ENCODE measurements at places on chromosomes 5 and 9.
A peak's percentile ranks its signal among the peaks of the same experiment; 100 is the strongest.

GRCh38 chr5:140420665-140421361 lies 19.2 kb downstream of the ANKHD1 start:
- DNase-seq = no peak

DNA sequence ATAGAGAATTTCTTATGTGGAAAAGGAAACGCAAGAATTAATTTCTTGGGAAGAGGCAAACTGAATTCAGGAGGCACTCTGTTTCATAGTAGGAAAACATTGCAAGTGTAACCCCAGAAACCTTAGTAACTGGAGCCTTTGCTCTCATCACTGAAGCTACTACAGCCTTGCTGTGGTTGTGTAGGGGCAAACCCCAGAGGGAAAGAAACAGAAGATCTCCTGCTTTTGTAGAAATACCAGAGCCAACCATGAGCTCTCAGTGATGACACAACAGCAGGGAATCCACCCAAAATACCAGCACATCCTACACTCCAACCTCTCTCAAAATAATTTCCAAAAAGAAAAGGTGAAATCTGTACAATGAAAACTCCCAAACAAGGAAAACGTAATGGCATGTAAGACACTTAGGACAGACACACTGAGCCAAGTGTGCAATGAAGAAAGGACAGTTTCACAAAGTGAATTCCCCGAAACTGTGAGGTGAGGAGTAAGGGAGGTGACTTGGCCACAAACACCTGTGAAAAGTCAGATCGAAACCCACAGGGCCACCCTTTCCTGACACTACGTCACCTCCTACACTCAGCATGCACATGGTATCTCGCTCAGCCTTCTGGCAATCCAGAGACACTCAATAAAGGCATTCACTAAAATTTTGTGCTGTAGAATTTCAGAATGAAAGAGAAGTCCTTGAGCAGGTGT lies 8.5 kb upstream of the ACSL6 start:
- DNase-seq = peak; percentile 7

DNA sequence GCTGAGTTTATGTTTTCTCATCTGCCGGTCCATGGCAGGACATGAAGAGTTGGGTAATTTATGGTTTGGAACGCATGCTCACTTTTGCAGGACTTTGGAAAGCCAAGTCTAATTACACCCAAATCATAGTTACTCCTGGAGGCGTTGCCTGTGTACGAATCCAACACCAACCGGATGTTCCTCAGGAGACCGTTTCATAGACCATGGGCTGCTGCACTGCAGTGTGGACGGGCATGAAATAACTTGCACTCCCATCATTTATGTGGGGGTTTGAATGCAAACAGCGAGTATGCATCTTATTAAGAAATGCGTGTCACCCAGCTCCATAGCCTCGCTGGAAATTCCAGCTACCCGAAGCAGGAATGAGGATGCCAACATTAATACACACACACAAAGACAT lies 96.1 kb upstream of the IRX2 start:
- DNase-seq = no peak

DNA sequence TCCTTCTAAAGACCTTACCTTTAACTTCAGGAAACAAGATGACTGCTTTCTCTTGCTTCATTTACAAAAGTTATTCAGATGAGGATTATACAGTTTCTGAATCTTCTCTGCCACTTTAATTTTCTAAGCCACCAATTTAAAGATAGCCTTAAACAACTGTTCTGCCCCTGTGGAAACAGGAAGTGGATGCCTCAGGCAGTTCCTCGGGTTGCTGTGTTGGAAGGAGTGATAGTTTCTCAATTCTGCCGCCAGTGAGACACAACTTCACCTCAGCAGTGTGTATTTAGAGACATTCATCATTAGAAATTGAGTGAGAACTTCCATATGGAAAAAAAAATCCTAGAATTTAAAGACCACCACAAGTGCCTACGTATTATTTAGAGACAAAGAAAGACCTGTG lies 475.1 kb upstream of the WWC1 start:
- DNase-seq = peak; percentile 35

DNA sequence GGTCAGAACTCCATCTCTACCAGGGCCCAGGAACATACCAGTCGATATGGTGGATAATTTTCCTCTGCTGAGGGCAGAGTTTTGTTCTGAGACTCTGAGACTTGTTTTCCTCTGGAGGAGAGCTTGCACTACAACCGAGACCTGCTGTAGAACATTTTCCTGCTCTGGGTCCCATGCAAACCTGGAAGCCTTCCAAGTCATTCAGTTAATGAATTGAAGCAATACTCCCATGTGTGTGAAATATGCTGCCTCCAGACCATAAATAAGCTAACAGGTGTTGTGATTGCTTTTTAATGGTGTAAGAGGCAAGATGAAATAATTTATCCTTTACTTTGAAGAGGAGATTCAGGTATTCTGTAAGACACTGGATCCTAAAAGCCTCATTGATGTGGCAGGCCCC lies 372.8 kb downstream of the TMEM167A start:
- no peak for DNase-seq

DNA sequence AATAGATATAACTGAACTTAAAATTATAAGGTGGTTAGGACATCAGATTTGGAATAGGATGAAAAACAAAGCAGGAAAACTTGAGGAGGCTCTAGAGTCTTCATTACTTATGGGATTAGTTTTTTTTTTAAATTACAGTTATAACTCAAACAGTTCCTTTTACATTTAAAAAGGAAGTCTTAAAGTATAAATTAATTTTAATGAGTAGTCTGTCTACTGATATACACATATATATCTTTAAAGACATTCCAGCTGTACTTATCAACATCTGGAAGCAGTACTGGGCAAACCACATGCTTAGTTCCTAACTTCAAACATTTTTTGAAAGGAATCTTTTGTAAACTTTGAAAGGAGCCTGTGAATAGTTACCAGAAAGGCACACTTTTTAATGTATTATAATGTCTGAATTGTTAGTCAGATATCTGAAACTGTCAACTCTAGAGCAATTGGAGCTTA lies 6.0 kb downstream of the ACTBL2 start:
- no peak for DNase-seq

DNA sequence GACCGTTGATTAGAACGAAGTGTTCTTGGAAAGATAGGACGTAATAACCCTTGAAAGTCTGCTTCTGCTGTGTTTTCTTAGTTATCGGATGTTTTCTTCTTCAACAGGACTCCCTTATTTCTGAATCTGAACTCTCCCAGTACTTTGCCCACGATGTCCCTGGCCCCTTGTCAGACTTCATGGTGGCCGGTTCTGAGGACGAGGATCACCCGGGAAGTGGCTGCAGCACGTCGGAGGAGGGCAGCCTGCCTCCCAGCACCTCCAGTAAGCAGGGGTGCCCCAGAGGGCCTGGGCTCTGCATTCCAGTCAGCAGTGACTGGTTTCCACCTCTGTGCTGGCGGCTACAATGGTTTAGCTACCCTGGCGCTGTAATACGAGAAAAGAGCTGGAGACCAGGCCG lies 102.1 kb downstream of the GOLPH3 start:
- DNase-seq = no peak

- DNase-seq = no peak
Observed at GRCh38 chr9:104078596-104078995, 15.5 kb upstream of the SMC2 start.

DNA sequence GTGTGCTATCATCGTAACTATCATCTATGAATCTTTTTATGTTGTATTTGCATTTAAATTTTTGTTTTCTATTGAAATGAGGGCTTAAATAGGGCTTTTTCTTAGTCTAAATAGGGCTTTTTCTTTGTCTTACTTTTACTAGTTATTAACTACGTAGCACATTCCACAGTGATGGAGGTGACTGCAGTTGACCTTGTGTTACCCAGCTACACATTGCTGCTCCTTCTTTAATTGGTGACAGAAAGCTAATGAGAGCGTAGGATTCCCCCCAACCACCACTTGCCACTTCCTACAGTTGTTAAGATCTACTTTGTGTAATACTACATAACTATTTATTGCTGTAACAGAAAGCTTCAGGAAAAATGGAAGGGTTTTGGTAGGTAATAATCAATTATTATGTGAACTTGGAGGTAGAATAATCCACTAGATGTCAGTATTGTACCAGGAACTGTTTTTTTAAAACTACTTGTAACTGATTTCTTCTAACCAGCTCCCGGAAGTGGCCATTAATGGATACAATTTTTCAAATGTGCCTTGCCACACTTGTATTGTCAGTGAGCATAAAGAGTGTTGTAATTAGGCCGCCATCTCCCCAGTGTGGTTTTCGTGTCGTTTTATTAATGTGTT lies 18.0 kb downstream of the MTRR start:
- DNase-seq = peak; percentile 39

DNA sequence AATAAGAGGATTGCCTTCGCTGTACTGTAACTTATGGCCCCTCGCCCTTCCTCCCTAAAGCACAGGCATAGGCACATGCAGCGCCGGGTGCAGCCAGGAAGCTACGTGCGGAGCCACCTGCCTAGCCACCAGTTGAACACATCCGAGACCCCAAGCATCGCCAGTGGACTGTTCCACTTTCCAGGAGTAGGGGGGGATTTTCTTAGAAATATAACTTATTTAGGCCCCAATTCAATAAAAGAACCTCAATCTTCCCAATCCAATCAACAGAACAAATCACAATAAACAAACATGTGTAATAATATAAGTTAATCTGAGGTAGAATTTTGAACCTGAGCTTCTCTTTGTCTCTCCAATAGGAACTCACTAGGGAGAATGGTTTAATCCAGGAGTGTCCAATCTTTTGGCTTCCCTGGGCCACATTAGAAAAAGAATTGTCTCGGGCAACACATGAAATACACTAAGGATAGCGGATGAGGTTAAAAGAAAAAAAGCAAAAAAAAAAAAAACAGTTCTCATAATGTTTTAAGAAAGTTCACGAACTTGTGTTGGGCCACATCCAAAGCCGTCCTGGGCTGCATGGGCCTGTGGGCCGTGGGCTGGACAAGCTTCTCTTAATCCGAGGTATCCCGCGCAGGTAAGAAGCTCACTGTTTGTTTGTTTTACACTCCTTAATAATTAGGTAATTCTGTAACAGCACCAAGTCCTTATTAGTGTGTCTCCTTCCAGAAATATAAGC lies 22.0 kb upstream of the NIPBL start:
- DNase-seq = no peak

DNA sequence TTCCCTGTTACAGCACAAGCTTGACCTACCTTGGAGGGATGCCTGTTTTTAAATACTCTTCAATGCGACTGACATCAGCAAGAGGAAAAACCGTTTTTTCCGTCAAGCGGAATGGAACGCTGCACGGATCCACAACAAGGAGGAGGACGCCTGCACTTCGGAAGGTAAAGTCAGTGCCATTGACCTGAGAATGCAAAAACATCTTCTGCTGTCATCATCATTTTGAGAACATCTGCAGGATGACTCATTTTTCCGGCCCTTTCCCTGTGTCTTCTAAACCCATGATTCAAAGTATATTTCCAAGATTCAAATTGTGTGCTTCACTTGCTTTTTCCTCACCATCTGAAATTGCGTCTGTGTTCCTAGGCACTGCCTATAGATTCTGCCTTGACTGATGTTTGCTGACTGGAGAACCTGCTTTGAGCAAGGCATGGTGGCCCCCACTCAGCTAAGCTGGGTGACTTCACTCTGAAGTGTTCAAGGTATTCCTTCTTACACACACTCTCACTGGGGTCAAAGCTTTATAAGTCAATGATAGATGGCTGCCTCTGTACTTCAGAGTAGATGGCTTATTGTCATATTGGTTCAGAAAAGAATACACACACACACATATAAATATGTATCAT lies 78.1 kb downstream of the CEMIP2 start:
- no peak for DNase-seq

DNA sequence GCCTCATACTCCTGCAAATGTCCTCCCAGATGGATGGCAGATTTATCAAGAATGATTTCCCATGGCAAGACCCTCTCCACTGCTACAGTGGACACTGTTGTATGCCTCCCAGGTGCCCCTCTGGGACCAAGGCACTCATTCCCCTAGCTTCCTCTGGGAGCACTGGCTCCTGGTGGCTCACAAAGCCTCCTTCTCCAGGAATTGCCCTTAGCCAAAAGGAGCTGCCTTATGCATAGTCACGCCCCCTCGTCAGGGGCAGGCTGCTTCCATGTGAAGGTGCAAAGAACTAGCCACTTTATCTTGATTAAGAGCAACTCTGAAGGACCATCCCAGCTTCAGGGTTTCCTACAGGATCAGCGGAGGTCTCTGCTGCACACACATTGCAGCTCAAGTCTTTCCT lies 358.1 kb downstream of the CDK5RAP2 start:
- DNase-seq = no peak

GRCh38 chr9:18826248-18826647 lies 206.8 kb downstream of the SAXO1 start:
- DNase-seq = no peak

GRCh38 chr5:59543821-59544442 lies 349.6 kb downstream of the PDE4D start:
- DNase-seq = no peak

GRCh38 chr9:9558907-9559306 lies 1053.9 kb downstream of the PTPRD start:
- no peak for DNase-seq

GRCh38 chr5:151810449-151810848 lies 38.7 kb downstream of the G3BP1 start:
- DNase-seq = no peak

DNA sequence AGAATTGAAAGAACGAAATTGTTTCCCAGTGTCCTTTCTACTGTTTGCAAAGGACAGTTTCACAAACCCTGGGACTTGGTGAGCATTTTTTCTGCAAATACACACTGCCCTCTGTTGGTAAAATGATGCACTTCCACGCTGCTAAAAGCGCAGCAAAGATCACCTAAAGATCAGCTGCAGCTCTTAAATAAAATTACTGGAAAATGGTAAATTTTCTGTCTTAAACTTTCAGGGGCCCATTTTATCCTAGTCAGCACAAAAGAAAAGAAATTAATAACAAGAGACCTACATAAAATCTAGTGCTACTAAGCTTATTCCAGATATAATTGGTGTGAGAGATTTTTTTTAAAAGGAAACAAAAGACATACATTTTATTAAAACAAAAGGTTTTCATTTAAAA lies 566.0 kb downstream of the CAAP1 start:
- DNase-seq = peak; percentile 82

DNA sequence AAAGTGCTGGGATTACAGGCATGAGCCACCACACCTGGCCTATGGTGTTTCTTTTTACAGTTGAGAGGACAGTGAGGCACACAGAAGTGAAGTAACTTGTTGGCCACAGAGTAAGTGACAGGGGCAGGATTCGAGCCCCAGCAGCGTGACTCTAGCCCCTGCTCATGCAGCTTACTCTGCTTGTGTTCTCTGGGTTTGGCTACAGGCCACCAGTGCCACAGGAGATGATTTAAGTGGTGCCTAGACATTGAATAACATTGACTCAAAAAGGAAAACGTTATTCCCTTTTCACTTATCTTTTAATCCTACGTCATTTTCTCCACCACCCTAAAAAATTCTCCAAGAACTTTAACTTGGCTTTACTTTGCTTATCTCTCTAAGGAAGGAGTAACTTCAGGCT lies 61.4 kb downstream of the SNX24 start:
- no peak for DNase-seq
